ENCODE measurements at places on chromosomes 7 and 10. TPM values are rescaled to one million over a fixed set of nuclear protein-coding genes. Genes with fewer than 3 reads are reported as not detected.

GRCh38 chr10:96896884-96897589 lies 64.9 kb downstream of the LCOR start:
- no peak for DNase-seq
- no peaks in the 10 kb centered on the region for H3K36me3 ChIP-seq
- peaks cover 1% of the 10 kb centered on the region for H3K4me1 ChIP-seq

DNA sequence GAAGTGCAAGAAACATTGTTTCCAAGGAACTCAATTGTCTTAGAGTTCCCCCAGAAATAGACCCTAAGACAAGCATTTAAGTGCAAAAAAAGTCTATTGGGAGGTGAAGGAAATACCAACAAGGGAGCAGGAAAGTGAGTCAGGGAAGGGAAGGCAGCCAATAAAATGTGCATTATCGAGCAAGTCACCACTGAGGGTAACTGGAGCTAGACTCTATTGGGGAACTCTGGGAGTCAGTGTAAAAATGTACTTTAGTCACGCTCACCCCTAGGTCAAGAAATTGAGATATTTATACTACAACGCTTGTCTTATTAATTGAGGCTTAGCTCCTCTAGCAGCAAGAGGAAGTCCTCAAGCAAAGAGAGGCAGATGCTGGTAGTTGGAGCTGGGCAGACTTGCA lies 137.7 kb downstream of the RTKN2 start:
- DNase-seq, result no peak
- H3K36me3 ChIP-seq, result no peaks in the 10 kb centered on the region
- H3K4me3 ChIP-seq, result no peak overlapping the region
- H3K27ac ChIP-seq, result no peak overlapping the region
- H3K27me3 ChIP-seq, result no peaks in the 10 kb centered on the region
- H3K4me1 ChIP-seq, result no peaks in the 10 kb centered on the region

DNA sequence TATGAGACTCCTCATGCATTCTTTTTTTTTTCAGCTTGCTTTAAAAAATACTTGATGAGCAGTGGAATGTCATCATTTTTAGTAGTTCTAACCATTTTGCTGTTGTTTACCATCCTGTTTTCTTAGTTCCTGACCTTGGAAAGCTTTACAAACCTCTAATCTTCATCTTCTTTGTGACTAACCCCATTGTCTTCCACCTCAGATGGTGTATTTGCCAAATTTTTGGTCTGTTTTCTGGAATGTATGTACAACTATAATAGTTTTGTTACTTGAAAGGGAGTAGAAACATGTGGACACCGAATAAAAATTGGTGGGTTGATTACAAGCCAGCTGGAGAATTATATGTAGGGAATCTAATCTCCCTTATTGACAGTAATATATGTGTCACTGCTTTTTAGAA lies 172.7 kb downstream of the SND1 start:
- H3K27ac ChIP-seq, result no peak overlapping the region
- H3K4me1 ChIP-seq, result peaks cover 4% of the 10 kb centered on the region
- DNase-seq, result no peak

- H3K4me3 ChIP-seq, result peak within 1 kb of the TSS; percentile 30
- no peaks in the 10 kb centered on the region for H3K27me3 ChIP-seq
- no peak within 1 kb of the TSS for H3K27ac ChIP-seq
- peaks cover 2% of the 10 kb centered on the region for H3K4me1 ChIP-seq
- DNase-seq, result no peak
- no peaks in the 10 kb centered on the region for H3K36me3 ChIP-seq
These were observed at the start of gene DLX5 for GRCh38 chr7:97024209-97025129. TSS of gene DLX5 (minus strand) at chr7:97024831. CDS start at chr7:97024623, 208 bp downstream.

DNA sequence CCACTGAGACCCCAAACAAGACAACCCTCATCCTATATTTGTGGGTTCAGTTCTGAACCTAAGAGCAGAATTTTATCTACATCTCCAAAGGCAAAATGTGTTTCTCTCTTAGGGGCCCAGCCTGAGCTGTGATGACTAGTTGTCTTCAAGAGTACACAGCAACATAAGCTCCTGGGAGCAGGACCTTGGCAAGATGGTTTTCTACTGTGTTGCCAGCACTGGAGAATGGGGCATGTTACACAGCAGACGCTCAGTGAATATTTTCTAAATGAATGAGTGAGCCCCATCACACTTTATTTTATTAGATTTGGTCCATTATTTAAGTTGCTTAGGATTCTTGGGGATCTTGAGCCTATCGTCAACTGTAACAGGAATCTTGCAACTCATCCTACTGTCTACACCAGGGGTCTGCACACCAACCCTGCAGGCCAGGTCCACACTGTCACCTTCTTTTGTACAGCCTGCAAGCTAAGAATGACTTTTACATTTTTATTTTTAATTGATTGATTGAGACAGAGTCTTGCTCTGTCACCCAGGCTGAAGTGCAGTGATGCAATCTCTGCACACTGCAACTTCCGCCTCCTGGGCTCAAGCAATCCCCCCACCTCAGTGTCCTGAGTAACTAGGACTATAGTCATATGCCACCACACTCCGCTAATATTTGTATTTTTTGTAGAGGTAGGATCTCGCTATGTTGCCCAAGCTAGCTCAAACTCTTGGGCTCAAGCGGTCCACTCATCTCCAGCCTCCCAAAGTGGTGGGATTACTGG lies 347.1 kb downstream of the FGFR2 start:
- no peak for DNase-seq
- no peak overlapping the region for H3K4me3 ChIP-seq
- H3K4me1 ChIP-seq, result no peaks in the 10 kb centered on the region
- no peaks in the 10 kb centered on the region for H3K36me3 ChIP-seq

DNA sequence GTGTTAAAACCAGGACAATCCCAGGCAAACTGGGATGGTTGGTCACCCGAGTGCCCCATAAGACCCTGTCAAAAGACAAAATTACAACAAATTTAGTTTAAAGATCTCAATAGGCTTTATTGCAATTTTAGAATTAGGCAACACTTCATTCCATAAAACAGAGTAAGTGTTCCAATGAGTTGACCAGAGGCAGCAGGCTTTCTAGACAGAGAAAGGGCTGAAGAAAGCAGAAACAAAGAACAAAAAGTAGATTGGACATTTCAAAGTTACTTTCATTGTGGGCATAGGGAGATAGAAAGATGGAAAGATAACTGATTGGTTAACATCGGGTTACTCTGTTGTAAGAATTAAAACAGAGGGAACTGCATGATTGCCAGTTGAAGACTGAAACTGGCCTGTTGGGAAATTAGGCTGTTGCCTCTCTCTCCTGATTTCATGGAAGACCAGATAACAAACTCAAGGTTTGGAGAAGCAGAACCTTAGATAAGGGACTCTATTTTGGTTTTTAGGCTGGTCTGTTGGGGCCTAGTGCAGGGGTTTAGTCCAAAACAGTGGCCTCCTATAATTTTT lies 36.3 kb downstream of the ENTPD1 start:
- no peaks in the 10 kb centered on the region for H3K36me3 ChIP-seq
- DNase-seq, result no peak
- H3K27ac ChIP-seq, result no peak overlapping the region
- no peaks in the 10 kb centered on the region for H3K4me1 ChIP-seq

- H3K27me3 ChIP-seq, result no peaks in the 10 kb centered on the region
- no peak overlapping the region for H3K27ac ChIP-seq
- H3K36me3 ChIP-seq, result no peaks in the 10 kb centered on the region
These were observed 34.0 kb downstream of the INPP5F start for GRCh38 chr10:119759832-119760231.

GRCh38 chr7:47897831-47898230 lies 50.4 kb downstream of the PKD1L1 start:
- no peak overlapping the region for H3K27ac ChIP-seq
- no peak for DNase-seq
- H3K36me3 ChIP-seq, result no peaks in the 10 kb centered on the region
- no peak overlapping the region for H3K4me3 ChIP-seq
- no peaks in the 10 kb centered on the region for H3K4me1 ChIP-seq

GRCh38 chr10:62554632-62555199 lies 180.5 kb downstream of the ZNF365 start:
- H3K4me3 ChIP-seq, result no peak overlapping the region
- no peaks in the 10 kb centered on the region for H3K36me3 ChIP-seq
- no peak overlapping the region for H3K27ac ChIP-seq
- no peaks in the 10 kb centered on the region for H3K27me3 ChIP-seq
- no peak for DNase-seq

DNA sequence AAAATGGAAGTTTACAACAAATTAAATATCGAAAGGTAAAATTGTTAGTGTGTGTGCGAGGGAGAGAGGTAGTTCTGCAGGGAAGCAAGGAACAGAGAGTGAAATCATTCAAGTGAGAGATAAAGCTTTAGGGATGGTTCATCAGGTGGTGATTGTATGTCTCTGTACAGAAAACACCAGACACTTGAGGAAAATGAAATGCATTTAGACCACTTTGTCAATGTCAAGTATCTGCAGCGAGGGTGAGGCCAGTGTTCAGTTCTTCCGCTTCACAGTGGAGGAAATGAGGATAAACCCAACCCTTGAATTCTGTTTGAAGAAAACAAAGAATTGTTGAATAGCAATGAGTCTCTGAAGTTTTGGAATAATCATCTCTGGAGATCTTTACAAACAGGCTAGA lies 14.4 kb upstream of the ITGB1 start:
- H3K36me3 ChIP-seq, result no peaks in the 10 kb centered on the region
- no peaks in the 10 kb centered on the region for H3K4me1 ChIP-seq
- H3K27me3 ChIP-seq, result no peaks in the 10 kb centered on the region
- no peak overlapping the region for H3K4me3 ChIP-seq

- H3K4me3 ChIP-seq, result no peak overlapping the region
- DNase-seq, result no peak
- H3K27me3 ChIP-seq, result no peaks in the 10 kb centered on the region
- no peaks in the 10 kb centered on the region for H3K36me3 ChIP-seq
These were observed 291.5 kb downstream of the SDK1 start for GRCh38 chr7:3592401-3593134.

DNA sequence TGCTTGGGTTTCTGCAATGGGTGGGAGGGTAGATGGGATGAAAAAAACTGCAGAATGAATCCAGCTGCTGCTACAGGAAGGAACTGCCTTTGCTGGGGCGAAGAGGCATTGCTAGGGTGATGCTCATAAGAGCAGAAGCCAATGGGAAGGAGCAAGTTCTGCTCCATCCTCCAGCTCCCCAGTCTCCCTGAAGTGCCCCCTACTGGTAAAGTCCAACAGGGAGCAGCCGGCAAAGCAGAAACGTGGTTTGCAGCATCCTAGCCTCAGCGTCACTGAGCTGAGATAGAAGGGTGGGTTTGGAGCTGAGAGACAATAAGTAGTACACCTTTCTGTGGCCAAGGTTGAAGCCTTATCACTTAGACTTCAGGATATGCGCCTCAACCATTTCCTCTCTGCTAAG lies 220.5 kb downstream of the CCSER2 start:
- no peaks in the 10 kb centered on the region for H3K4me1 ChIP-seq
- no peak overlapping the region for H3K27ac ChIP-seq
- H3K27me3 ChIP-seq, result no peaks in the 10 kb centered on the region
- H3K36me3 ChIP-seq, result no peaks in the 10 kb centered on the region

SP4 gene
- total RNA-seq, result 22.1 TPM

POP7 gene
- 24.7 TPM for total RNA-seq

UNC5B gene
- total RNA-seq, result 3.7 TPM

ICA1 gene
- total RNA-seq, result 2.1 TPM

NEUROG3 gene
- not detected for total RNA-seq

STOX1 gene
- 0.83 TPM for total RNA-seq
